ENCODE measurements at places on chromosomes 7 and 10.

- no peak for DNase-seq
Measured at GRCh38 chr10:11861341-11861740, 38.2 kb downstream of the PROSER2 start.

DNA sequence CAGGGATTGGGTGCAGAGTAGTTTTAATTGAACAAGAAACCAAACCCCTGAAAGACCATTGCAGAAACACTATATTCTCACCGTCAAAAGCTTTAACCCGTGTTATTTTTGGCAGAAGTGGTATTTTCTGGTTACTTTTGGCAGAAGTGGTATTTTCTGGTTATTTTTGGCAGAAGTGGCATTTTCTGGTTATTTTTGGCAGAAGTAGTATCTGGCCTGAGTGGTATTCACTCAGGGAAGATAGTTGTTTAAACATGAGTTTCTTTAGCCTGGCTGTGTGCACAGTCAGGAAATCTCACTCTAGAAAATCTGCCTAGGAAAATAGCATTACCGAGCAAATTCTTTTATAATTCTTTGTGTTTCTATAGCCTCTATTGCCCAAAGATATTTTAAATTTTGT lies 322.7 kb downstream of the GFRA1 start:
- no peak for DNase-seq

DNA sequence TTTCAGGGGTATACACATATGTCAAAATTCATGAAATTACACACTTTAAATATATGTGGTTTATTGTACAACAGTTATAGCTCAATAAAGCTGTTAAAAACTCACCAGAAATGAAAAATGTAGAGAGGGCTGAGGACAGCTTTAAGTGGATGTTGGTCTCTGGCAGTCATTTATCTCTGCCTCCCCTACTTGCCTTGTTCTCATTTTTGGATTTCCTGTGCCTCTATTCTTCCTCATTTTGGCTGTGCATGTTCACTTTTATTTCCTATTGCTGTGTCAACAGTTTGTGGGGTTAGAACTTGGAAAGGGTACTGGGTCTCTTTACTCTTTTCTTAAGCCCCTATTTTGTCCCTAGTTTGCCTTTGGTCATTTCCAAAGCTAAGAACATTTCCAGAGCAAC lies 18.6 kb upstream of the MEST start:
- no peak for DNase-seq

DNA sequence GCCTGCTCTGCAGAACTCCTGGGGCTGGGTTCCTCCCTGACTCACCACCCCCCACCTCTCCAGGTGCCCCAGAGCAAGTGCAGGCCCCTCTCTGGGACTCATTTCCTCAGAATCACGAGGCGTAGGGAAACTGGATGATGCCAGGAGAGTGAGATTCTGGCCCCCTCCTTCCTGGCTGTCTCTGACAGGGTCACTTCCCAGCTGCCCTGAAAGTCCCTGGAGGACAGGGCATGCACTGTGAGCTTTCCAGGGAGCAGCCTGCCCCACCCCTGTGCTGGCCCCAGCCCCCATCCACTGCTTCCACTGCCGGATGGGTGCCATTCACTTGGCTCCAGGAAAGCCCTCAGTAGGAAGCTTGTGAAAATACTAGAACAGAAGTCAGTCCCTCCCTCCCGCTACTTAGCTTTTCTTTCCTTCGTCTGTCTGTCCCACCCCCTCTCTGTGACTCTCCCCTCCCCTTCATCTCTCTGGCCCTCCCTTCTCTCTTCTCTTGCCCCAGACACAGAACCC lies 10.4 kb downstream of the TACR2 start:
- no peak for DNase-seq

GRCh38 chr7:20513341-20513740 lies 102.1 kb upstream of the ABCB5 start:
- DNase-seq = no peak

All from NCI-H446 treated with DMSO at 0.1 percent for 48 hours (cell line).